ENCODE measurements at places on chromosomes 4 and X.

DNA sequence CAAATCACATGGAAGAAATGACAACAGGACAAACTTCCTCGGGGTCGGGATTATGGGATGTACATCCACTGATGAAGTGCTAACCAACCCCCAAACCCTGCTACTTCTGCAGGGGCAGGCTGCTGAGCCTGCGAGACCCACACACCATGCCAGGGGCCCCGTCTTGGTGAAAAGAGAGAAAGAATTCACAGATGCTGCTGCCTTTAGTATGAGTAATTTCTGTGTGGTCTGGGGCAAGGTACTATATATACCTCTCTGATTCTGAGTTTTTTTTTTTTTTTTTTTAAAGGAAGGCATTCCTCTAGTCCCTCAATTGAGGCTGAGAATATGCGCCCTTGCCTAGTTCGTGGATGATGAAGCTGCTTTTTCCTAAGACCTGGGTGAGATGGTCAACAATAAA is 24.8 kb downstream of the PDHA1 start:
- DNase-seq, result no peak

DNA sequence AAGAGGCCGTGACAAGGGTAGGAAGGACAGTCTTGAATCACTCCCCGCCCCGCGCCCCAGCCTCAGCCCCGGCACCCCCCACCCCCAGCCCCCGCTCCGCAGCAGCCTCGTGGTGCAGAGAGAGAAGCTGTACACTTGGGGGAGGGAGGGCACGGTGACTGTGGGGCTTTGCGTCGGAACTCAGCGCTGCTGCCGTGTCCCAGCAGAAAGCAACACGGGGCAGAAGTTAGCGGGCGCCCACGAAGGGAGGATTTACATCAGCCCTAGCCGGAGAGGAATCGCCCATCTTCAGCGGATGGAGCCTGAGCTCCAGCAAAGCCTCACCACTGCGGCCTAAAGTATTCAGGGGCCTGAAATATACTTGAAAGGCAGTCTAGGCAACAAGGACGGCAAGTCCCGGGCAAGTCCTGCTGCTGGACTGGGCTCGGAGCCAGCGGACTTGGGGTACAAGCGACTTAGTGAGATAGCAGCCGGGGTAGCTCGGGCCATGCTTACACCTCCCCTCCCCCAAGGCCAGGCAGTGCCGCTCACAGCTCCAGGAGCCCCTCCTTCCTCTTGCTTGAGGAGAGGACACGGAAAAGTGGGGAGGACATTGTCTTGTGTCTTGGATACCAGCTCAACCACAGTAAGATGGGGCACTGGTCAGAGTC is 18.5 kb upstream of the OPN1LW start:
- no peak for DNase-seq

- no peak for DNase-seq
Observed at GRCh38 chr4:6932475-6932874, 22.8 kb downstream of the TBC1D14 start.

DNA sequence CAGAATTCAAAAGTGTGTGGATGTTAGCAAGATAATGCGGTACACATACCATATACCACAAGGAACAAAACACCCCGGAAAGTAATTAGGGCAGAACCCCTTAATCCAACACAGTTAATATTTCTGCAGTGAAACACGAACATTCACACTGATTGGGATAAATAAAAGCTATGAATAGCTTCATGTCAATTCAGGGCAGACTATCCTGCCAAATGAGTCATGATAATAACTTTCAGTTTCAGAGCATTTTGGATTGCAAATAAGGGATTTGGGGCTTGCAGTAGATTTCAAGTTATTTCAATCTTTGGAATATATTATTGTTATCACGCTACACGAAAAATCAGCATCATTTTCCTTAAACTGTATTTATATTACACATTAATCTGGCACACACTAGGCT is 24.3 kb downstream of the IRF2 start:
- DNase-seq, result no peak

DNA sequence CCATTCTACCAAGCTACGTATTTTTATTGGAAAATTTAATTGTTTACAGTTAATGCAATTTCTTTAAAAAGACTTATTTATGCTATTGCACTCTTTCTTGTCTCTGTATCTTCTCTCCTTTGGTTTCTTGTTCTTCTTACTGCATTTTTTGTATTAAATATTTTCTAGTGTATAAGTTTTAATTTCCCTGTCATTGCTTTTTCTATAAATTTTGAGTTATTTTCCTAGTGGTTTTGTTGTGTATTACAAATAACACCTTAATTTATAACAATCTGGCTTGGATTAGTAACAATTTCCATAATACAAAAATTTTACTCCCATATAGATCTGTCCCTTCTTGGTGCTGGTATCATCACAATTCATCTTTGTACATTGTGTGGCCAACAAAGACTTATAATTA is 303.5 kb upstream of the SPOCK3 start:
- DNase-seq, result no peak

DNA sequence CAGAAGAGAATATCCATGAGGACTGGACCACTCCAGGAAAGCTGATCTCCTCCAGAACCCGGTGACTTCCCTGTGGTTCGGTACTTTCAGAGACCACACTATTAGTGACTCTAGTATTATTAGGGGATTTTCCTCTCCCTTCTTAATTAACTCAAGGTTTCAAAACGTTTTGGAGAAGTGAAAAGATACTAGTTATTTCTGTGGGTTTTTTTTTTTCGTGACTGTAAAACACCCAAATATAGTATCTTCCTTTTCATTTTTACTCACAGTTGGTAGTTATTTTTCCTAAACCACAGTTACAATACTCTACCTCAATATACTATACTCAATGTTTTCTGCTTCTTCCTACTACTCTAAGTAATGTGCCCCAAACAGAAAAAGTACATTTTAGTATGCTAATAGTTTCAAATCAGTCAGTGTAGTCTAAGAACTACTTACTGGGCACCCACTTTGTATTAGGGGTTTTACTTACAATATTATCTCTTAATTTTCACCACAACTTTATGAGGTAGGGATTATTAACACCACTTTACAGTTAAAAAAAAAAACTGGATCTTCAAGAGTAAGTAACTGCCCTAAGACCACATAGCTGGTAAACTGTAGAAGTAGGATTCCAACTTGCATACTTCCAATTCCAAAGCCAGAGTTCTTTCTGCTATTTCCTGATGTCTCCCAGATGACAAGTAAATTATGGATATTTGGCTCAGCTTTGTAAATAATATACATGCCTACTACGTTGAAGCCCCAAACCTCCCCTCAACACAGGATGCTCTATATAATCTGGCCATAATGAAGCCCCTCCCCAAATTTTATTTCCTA is 45.0 kb downstream of the SLC9A7 start:
- DNase-seq, result no peak

DNA sequence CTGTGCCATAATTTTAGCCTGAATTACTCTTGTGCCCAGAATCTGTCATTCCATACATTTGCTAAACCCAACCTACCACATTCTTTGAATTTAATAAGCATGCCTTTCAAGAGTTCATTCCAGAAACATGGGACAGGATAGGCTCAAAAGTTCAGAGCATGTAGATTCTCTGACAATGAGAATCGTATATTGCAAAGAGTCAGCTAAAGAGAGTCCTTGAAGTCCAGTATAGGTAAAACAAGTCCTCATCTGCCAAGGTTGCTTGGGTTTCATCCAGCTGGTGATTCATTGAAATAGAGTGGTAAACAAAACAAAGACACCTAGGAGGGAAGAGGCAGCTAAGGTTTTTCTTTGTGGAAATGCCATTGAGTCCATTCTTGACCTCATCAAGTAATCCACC is 249.3 kb upstream of the DIPK2B start:
- DNase-seq, result no peak

- no peak for DNase-seq
Observed at GRCh38 chr4:150683775-150684350, 101.9 kb downstream of the MAB21L2 start.

- no peak for DNase-seq
Observed at GRCh38 chr4:142817442-142817841, 28.7 kb downstream of the INPP4B start.

- DNase-seq, result no peak
Observed at GRCh38 chr4:187235456-187236170, 512.0 kb upstream of the FAT1 start.

DNA sequence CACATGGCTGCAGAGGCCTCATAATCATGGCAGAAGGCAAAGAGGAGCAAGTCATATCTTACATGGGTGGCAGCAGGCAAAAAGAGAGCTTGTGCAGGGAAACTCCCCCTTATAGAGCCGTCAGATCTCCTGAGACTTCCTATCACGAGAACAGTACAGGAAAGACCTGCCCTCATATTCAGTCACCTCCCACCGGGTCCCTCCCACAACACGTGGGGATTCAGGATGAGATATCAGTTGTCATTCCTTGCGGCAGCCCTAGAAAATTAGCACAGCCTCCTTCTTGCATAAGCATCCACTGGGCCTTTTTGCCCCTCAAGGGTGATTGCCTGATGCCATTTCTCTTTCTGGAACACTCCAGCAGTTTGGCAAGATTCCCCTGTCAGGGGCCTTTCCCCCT is 61.7 kb upstream of the STX18 start:
- DNase-seq, result no peak

- no peak for DNase-seq
Observed at GRCh38 chr4:163920426-163920825, 425.9 kb downstream of the TMA16 start.

- no peak for DNase-seq
Observed at GRCh38 chr4:120916937-120917336, 5.6 kb downstream of the PRDM5 start.

- DNase-seq, result no peak
Observed at GRCh38 chr4:99490286-99490685, 20.5 kb upstream of the C4orf17 start.

DNA sequence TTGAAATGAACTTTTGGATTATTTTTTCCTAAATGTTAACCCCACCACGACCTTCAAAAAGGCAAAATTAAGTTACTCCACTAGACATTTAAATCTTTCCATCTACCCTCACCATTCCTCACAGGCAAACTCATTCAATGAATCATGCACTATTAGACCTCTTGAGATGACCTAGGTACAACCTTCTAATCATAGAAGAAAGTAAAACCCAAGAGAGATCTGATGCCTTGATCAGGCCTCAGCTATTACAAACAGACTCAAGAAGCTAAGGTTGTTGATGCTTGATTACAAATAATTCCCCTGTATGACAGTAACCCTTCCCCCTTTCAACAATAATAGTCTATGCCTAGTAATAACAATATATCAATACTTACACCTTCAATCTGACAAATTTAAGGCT is 18.9 kb downstream of the TAPT1 start:
- DNase-seq, result no peak

DNA sequence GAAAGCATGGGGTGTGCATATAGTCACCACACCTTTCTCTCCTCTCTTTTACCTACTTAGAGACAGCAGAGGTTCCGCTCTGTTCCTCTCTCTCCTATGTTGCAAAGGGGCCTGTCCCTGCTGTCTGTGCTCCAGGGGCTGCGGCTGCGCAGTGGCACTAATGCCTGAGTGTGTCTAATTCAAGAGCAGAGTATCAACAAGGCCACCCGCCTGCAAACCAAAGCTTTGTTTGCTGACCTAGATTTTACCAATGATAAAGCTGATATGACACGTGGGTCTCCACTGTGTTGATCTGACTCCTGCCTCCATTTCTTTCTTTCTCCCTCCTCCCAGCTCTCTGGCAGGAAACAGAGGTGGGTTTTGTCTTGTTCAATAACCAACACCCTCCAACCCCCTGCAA is 74.9 kb downstream of the NSG1 start:
- DNase-seq, result no peak

- DNase-seq, result no peak
Observed at GRCh38 chrX:8984231-8984630, 49.7 kb downstream of the FAM9B start.

- no peak for DNase-seq
Observed at GRCh38 chr4:102764901-102765300, 4.1 kb upstream of the MANBA start.

DNA sequence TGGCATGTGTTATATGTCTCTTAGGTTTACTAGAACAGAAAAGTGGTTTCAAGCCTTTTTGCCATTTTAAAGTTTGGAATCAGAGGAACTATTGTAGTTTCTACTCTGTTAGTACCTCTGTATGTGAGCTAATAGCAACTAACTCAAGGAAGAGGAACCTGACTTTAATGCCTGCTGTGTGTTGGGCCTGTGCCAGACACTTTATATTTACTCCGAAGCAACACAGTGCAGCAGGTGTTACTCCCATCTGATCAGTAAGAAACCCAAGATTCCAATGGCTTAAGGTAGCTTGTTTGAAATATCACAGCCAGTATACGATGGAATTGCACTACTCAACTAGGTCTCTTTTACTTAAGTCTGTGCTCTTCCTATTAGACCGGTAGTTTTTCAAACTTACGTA is 79.2 kb downstream of the USP9X start:
- no peak for DNase-seq

GRCh38 chr4:161949946-161950725 is 213.7 kb downstream of the FSTL5 start:
- DNase-seq, result no peak
